ENCODE measurements at places on chromosomes 1 and 21.

DNA sequence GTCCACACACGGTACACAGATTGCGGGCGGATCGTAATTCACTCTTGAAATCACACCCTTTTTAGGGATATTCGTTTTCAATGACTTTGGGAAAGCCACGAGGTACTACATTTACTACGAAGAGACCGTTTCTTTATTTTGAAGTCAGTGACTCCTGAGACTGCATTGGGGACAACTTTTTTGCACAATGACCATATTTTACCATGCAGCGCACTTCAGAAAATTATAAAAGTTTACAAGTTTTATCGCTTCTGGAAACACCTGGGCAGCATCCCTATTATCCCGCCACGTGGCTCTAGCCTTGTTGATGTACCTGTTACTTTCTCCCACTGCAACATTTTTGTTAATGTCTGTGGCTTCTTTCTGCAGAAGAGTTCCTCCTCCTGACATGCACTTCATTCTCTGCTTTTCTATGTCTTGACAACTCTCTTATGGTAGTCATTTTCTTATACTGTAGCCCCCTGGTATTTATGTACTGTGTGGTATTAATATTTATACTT lies 1.3 kb upstream of the AKT3 start:
- DNase-seq, result no peak

- no peak for DNase-seq
These were observed 14.6 kb upstream of the TTC4 start for GRCh38 chr1:54701066-54701465.

GRCh38 chr1:182229921-182230491 lies 161.6 kb downstream of the GLUL start:
- DNase-seq, result no peak

GRCh38 chr1:180382326-180383115 lies 119.9 kb downstream of the ACBD6 start:
- DNase-seq, result no peak

DNA sequence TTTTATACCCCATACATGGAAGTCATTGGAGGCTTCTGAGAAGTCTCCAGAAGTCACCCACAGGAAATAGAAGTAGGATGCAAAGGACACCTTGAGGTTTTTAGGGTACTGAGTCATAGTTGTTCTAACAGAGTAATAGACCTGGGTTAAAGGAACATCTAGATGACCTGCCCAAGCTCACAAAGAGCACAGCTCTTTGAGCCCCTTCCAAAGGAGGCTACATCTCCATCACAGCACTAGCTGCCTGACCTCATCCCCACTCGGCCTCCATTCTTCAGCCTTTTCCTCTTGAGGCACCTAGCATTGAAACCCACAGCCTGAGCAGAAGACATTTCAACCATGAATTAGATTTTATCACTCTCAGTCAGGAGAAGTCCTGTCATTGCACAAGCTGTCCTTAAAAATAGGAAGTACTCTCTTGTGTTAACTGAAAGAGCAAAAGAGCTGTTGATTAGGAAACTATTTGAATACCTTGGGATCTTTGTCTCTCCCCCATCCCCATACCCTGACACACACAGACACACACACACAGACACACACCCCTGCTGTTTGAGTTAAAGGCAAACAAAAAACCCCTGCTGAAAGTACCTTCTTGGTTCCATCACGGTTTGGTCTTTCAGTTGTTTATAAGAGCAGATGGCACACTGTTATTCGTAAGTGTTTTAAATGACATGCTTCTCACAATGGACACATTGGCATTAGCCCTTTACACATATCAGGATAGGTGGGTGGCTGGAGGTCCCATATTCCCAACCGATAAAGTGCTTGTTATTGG lies 22.2 kb downstream of the MKNK1 start:
- no peak for DNase-seq

- peak; percentile 6 for DNase-seq
These were observed 183.4 kb upstream of the PTBP2 start for GRCh38 chr1:96538111-96538641.

DNA sequence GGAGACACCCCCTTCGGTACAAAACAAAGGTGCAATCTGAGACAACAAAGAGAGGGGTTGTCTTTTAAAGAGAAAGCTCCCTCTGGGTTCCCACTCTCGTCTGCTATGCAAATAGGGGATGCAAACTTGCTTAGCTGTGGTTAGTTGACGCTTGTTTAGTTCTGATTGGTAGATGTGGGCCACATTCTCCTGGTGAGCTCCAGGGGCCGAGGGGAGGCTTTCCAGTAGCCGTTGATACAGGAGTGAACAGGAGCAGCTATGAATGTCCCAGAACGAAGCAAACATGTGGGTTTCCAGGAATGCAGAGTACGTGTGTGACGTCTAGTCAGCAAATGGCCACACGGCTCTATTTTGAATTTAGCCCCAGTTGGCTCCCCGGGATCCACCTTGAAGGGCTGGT lies 14.7 kb downstream of the TFF2 start:
- DNase-seq, result no peak

- DNase-seq, result no peak
These were observed 45.4 kb downstream of the CDC14A start for GRCh38 chr1:100397681-100398080.

GRCh38 chr1:114503916-114504422 lies 7.0 kb downstream of the TRIM33 start:
- no peak for DNase-seq

DNA sequence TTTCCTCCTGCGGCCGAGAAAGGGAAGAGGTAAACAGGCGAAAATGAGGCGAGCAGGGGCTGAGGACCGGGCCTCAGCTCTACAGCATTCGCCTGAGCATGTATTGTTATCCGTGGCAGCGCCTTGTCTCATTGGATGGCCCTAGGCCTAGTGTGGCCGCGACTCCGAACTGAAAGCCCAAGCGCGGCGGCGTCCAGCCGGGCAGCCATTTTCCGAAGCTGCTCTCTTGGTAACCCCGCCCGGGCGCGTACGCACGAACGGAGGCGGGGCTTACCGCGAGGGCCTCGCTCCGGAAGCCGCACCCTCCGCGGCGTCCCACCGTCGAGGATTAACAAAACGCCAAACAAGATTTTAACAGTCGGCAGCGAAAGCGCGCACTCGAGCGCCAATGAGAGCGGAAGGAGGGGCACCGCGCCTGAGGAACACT lies 797 bp upstream of the USP1 start:
- DNase-seq, result no peak

DNA sequence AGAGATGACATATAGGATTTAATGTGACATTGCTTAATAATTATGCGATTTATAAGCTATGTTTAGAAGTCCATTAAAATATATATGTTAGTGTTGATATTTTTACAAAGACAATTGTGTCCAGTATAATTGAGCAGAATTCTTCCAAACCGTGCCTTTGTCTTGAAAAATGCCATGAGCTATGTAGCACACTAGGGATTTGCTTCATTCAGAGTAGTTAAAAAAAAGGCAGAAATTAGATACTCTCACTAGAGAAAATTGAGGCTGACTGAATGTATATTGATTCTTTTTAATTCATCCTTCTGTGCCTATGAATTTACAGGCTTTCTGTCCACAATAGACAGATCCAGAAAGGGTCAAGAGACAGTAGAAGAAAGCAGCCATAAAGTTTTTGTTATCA lies 429.0 kb downstream of the NEGR1 start:
- DNase-seq, result no peak

DNA sequence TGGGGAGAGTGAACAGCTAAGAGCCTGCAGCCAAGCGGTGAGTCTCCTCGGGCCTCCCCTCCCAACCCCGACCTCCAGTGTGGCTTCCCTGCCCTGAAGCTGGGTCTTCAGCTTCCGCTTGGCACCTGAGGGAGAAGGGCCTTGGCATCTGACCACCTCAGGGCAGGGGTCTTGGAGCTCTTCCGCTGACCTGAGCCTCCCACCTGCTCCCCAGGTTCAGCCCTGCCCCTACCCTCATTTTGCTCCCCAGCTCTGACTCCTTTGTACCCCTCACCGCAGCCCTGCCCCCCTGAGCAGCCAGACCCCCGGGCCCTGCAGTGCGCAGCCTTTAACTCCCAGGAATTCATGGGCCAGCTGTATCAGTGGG lies 4.9 kb downstream of the ADAMTSL4 start:
- no peak for DNase-seq

DNA sequence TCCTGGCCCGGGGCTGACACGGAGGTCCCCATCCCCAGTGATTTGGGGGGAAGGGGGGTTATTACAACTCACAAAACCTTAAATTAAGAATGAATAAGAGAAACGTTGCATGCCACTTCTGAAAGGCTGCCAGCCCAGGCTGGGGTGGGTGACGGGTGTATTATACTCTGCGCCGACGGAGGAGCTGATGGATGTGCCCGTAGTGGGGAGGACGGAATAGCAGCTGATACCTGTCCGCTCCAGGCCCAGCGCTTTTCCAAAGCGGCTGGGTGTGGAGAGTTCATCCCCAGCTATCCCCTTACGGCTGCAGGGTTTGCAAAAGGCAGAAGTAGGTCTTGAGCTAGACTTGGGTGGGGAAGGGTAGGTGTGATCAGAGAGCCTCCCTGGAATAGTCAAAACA lies 63.8 kb upstream of the CASZ1 start:
- no peak for DNase-seq

- DNase-seq, result no peak
These were observed 99.1 kb upstream of the ERG start for GRCh38 chr21:38597421-38597820.

GRCh38 chr1:25037174-25038074 lies 107.3 kb upstream of the RUNX3 start:
- DNase-seq, result peak; percentile 58

- no peak for DNase-seq
These were observed 46.2 kb downstream of the DMRTB1 start for GRCh38 chr1:53505401-53505800.

DNA sequence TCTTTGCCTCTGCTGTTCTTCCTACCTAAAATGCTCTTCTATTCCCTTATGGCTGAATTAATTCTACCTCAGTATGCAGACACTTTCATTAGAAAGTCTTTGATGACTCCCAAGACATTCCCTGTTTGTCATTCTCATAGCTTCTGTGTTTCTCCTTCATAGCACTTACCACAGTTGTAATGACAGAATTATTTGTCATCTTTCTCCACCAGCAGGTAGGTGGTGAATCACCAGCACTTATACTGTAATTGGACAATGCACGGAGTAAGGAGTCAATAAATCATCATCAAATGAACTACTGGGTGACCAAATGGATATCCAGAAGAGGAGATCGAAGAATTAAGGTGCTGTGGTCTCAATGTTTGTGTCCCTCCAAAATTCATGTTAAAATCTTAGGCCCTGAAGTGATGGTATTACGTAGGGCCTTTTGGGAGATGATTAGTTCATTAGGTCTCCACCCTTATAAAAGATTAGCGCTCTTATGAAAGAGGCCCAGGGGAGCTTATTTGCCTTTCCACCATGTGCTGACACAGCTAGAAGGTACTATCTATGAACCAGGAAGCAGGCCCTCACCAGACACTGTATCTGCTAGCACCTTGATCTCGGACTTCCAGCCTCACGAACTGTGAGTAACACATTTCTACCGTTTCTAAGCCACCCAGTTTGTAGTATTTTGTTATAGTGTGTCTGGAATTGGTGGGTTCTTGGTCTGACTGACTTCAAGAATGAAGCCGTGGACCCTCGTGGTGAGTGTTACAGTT lies 2.4 kb upstream of the CCT8 start:
- DNase-seq, result no peak

DNA sequence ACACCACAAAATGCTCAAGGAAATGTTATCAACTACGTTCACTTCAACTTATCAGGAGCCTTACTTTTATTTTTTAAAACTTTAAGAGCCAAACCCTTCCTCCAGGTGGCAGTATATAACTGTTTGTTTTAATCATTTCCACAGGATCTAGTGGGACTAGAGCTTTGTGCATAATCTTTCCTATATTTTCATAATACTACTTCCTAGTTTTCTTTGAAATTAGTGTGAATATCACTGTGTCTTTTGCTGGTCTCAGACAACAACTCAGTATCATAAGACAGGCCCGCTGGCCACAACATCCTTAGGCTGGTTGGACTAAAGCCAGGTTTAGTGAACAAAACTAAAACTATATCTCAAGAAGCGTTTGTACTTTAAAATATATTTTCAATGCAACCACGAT lies 145.5 kb downstream of the TIAM1 start:
- DNase-seq, result peak; percentile 19

GRCh38 chr1:160646711-160647328 lies at the start of gene SLAMF1:
SLAMF1 (minus strand) TSS chr1:160647044; CDS start chr1:160646945, 99 bp downstream.
- DNase-seq, result no peak

GRCh38 chr1:244010703-244011123 lies 40.4 kb upstream of the ZBTB18 start:
- no peak for DNase-seq

GRCh38 chr1:33716976-33717688 lies 146.7 kb upstream of the HMGB4 start:
- no peak for DNase-seq

- no peak for DNase-seq
These were observed 163.7 kb downstream of the NTPCR start for GRCh38 chr1:233114159-233114558.

- no peak for DNase-seq
These were observed 70.4 kb upstream of the IRF2BP2 start for GRCh38 chr1:234680331-234680904.

DNA sequence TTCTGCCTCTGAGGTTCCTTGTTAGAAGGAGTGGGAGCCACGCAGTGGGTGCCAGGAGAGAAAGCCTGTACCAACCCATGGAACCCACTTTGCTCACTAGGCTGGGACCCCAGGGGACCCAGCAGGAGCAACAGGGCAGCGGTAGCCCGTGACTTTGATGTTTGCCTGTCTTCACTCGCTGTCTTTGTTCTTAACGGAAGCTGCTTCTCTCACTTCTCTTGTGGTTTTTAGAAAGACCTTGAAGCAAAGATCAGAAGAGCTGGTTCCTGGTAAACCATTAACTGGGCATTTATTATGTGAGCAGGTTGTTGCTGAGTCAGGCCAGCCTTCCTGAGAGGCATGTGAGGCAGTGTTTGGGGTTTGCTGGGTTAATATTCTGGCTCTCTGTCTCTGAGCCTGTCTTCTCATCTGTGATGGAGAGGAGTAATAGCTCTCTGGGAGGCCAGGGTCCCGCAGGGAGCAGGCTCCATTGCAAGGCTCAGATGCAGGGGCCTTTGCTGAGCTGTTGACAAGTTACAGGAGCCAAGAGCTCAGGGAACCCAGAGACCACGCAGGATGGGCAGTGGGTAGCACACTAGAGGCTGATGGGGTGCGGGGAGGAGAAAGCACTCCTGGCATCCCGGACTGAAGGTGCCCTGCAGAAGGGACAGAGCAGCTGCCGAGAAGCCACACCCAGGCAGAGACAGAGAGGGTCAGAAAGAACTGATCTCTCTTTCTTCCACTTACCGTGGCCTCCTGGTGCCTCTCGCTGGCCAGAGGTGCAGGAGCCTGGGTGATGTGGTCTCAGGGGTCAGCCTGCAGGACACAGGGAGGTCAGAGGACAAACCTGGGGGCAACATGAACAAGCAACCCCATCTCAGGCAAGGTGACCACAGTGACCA lies 367.5 kb upstream of the C1orf174 start:
- DNase-seq, result no peak

DNA sequence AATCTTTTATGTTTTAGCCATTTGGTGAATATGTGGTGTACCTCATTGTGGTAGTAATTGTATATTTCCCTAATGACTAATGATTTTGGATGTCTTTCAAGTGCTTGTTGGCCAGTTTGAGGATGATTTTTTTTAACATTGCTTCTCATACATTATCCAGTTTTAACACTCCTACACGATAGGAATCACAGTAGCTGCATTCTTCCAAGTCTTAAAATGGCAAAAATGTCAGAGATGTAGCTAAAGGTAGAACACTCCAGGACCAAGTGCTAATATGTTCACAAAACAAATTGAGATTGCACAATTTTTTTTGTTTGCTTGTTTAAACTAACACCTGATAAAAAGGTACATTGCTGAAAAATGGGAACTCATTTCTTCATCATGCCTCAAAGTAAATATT lies 11.7 kb downstream of the USP25 start:
- no peak for DNase-seq

- DNase-seq, result no peak
These were observed 147.9 kb upstream of the RGS18 start for GRCh38 chr1:192010406-192010805.
